ENCODE measurements at places on chromosomes 2 and 18. TPM values are rescaled to one million over a fixed set of nuclear protein-coding genes. Genes with fewer than 3 reads are reported as not detected.

- H3K4me3 ChIP-seq: no peak overlapping the region
- peaks cover 11% of the 10 kb centered on the region for H3K4me1 ChIP-seq
- DNase-seq: no peak
- no peaks in the 10 kb centered on the region for H3K27me3 ChIP-seq
Measured at GRCh38 chr2:8363161-8363560, 318.7 kb upstream of the ID2 start.

DNA sequence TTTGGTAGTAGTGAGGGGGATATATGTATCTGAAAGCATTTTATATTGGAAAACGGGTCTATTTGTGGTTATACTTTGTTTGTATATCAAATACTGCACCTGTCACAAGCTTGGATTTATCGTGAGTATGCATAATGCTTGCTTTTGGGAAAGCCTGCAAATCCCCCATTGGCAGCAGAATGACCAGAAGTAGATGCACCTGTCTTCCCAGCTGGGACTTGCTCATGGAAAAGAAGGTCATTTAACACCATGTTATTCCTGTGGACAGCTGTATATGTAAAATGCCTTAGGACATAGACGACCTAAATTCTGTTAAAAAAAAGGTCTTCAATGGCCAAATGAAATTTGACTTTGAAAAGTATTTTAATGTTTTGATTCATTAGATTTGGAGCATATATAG, 599.4 kb downstream of the XIRP2 start:
- no peaks in the 10 kb centered on the region for H3K27me3 ChIP-seq
- no peaks in the 10 kb centered on the region for H3K4me1 ChIP-seq
- no peak overlapping the region for H3K4me3 ChIP-seq
- no peaks in the 10 kb centered on the region for H3K36me3 ChIP-seq
- H3K27ac ChIP-seq: no peak overlapping the region

- H3K27me3 ChIP-seq: no peaks in the 10 kb centered on the region
- no peak overlapping the region for H3K27ac ChIP-seq
- no peak overlapping the region for H3K4me3 ChIP-seq
- H3K36me3 ChIP-seq: no peaks in the 10 kb centered on the region
- DNase-seq: no peak
Measured at GRCh38 chr2:122531290-122532071, 776.0 kb downstream of the TSN start.

GRCh38 chr2:11716689-11717321, 29.6 kb upstream of the LPIN1 start:
- no peak overlapping the region for H3K4me3 ChIP-seq
- peaks cover 4% of the 10 kb centered on the region for H3K36me3 ChIP-seq
- H3K27ac ChIP-seq: no peak overlapping the region
- DNase-seq: no peak
- peaks cover 45% of the 10 kb centered on the region for H3K27me3 ChIP-seq
- H3K4me1 ChIP-seq: peaks cover 18% of the 10 kb centered on the region

- H3K36me3 ChIP-seq: no peaks in the 10 kb centered on the region
- H3K4me3 ChIP-seq: no peak overlapping the region
- H3K4me1 ChIP-seq: no peaks in the 10 kb centered on the region
- no peak overlapping the region for H3K27ac ChIP-seq
- DNase-seq: no peak
Measured at GRCh38 chr2:239024226-239024625, 176.3 kb downstream of the TWIST2 start.

- no peaks in the 10 kb centered on the region for H3K27me3 ChIP-seq
- H3K4me1 ChIP-seq: no peaks in the 10 kb centered on the region
- no peak for DNase-seq
- H3K27ac ChIP-seq: no peak overlapping the region
- H3K4me3 ChIP-seq: no peak overlapping the region
- H3K36me3 ChIP-seq: peaks cover 10% of the 10 kb centered on the region
Measured at GRCh38 chr2:74374509-74375205, 5.5 kb downstream of the DCTN1 start.

DNA sequence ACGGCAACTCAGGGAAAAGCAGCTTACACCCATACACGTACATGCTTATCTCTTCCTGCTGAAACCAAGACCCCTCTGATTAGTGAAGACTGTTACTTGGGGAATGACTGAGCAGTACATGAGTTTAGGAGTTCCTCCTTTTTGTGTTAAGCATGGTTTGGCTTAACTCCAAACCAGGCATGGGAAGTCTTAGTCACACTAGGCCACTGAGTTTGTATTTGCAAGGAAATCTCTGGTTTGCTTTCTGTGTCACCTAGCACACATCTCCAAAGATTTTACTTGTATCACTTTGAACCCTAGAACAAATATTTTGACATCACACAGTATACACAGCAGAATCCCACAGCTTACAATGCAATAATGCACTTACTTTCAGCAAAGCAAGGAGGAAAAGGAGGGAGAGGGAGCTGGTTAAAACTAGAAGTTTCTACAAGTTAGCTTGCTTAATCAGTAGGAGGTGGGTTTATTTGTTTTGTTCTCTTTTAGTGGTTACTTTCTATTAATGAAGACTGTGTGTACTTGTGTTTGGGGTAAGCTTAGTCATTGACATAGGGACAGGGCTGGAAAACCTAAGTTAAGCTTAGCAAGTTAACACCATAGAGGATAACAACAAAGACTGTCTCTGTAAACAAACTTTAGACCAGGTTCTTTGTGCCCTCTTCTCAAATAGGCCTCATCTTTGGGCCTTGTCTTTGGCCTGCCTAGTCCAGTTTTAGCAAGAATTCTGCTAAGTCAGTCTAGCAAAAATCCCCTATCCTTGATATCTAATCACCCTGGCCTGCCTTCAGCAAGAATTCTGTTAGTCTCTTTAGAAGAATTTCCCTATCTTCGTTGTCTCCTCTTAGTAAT, 219.4 kb downstream of the MREG start:
- H3K27me3 ChIP-seq: no peaks in the 10 kb centered on the region
- H3K36me3 ChIP-seq: peaks cover 4% of the 10 kb centered on the region
- peak overlapping the region; percentile 95 for H3K27ac ChIP-seq

GRCh38 chr2:204018717-204019116, 82.2 kb downstream of the ICOS start:
- H3K27me3 ChIP-seq: peaks cover 50% of the 10 kb centered on the region
- H3K4me3 ChIP-seq: no peak overlapping the region
- H3K27ac ChIP-seq: no peak overlapping the region
- peaks cover 7% of the 10 kb centered on the region for H3K4me1 ChIP-seq
- H3K36me3 ChIP-seq: no peaks in the 10 kb centered on the region

- H3K36me3 ChIP-seq: no peaks in the 10 kb centered on the region
- H3K27me3 ChIP-seq: no peaks in the 10 kb centered on the region
- DNase-seq: no peak
- no peak overlapping the region for H3K4me3 ChIP-seq
- H3K4me1 ChIP-seq: no peaks in the 10 kb centered on the region
Measured at GRCh38 chr2:167992278-167992677, 255.1 kb downstream of the STK39 start.

DNA sequence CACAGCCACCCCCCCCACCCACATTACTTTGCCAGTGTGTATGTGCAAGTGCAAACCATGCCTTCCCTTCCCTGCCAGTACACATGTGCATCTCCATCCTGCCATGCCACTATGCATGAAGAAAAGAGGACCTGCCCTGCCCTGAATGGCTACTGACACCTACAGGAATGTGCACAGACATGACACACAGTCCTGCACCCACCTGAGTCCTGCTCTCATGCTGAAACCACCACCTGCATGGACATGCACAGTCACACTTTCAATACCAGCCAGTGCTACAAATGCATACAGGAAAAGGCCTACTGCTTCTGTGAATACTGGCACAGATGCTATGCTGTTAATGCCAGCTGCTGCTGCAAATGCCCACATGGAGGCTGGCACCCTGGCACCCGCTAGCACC, 334.4 kb upstream of the DLGAP1 start:
- no peak for DNase-seq
- no peaks in the 10 kb centered on the region for H3K4me1 ChIP-seq
- no peaks in the 10 kb centered on the region for H3K27me3 ChIP-seq
- no peak overlapping the region for H3K4me3 ChIP-seq
- H3K36me3 ChIP-seq: no peaks in the 10 kb centered on the region
- no peak overlapping the region for H3K27ac ChIP-seq

GRCh38 chr2:29726976-29727375, 194.4 kb downstream of the ALK start:
- no peaks in the 10 kb centered on the region for H3K36me3 ChIP-seq
- DNase-seq: no peak
- H3K4me3 ChIP-seq: no peak overlapping the region

GRCh38 chr2:86703704-86704361, 16.3 kb upstream of the RMND5A start:
- peaks cover 18% of the 10 kb centered on the region for H3K36me3 ChIP-seq
- H3K4me3 ChIP-seq: peak overlapping the region; percentile 66
- DNase-seq: peak; percentile 77
- H3K27ac ChIP-seq: peak overlapping the region; percentile 92
- H3K4me1 ChIP-seq: peaks cover 41% of the 10 kb centered on the region

DNA sequence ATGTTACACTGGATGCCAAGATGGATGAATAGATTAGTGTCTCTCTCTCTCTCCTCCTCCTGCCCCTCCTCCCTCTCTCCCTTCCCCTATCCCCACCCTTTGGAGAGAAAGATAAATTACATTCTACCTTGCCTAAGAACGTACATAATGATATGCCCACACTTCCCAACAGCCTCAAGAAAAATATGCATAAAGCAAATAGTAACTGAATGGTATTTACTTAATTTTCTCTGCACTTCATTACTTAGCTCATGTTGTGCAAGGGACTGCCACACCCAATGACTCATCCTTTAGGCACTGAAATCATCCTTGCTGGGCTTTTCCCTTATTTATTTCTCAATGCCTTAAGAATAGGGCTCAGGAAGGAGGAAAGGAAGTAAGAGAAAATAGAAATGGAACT, 137.3 kb upstream of the PID1 start:
- peak overlapping the region; percentile 100 for H3K27ac ChIP-seq
- peaks cover 23% of the 10 kb centered on the region for H3K36me3 ChIP-seq
- H3K27me3 ChIP-seq: no peaks in the 10 kb centered on the region
- peaks cover 47% of the 10 kb centered on the region for H3K4me1 ChIP-seq
- DNase-seq: peak; percentile 74
- peak overlapping the region; percentile 11 for H3K4me3 ChIP-seq

DNA sequence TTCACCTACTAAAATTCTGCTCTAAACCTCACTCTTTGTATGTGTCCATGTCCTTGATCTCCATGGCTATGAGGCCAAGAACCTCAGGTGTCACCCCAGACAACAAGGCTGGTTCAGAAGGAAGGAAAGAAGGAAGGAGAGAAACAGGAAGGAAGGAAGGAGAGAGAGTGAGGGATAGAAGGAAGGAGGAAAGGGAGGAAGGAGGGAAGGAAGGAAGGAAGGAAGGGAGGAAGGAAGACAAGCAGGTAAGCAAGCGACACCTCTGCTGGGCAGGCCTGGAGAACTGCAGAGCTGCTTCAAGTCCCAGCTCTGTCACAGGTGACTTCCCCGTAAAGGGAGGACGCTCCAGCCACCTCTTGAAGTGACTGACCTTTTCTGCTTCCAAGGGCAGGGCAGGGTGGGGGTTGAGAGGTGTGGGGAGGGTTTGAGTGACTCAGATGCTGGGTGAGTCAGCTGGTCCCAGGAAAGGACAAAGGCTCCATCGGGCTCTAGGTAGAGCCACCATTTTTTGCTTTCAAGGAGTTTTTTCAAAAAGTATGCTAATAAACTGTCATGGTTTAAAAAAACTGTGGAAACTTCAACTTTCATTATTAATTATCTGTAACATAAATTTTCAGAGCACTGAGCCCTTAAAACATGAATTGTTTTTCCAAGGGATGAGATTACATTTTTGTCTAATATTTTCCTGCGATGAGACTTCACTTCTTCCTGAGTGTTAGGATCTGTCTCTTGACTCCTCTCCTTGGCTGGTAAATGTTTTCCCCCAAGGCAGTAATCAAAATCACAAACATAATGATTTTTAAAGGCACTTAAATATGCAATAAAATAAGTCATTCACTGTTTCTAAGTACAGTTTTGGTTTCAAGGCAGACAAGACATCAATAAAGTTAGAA, 90.1 kb upstream of the L3MBTL4 start:
- no peak for DNase-seq
- H3K4me1 ChIP-seq: no peaks in the 10 kb centered on the region
- peaks cover 66% of the 10 kb centered on the region for H3K27me3 ChIP-seq
- no peak overlapping the region for H3K4me3 ChIP-seq
- no peak overlapping the region for H3K27ac ChIP-seq
- no peaks in the 10 kb centered on the region for H3K36me3 ChIP-seq

DNA sequence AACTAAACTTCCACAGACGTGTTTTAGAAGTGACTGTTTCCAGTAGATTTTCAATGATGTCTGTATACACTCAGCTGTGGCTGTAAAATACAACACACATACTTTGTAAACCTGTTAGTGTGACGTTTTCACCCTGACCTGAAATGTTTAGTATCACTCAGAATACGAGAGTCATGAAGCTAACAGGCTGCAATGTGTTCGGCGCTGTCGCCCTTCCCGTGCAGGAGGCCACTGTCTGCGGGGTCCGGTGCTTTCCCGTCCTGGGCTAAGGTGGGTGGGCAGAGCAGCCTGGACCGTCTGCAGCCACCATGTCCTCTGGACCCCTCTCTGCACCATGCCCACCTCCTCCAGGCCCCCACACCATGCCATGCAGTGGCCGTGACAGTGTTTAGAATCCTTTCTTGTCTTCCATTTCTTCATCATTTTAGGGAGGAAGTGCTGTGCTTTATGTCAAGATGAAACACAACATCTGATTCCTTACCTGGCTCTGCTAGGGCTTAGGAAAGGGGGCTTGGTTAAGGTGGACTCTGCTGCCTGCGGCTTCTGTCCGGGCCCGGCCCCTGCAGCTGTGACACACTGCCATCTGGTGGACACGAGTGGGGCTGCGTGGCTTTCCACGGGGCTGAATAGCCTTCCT, 53.8 kb upstream of the RBM44 start:
- no peaks in the 10 kb centered on the region for H3K27me3 ChIP-seq
- DNase-seq: peak; percentile 84
- peak overlapping the region; percentile 64 for H3K27ac ChIP-seq
- peaks cover 82% of the 10 kb centered on the region for H3K36me3 ChIP-seq

GRCh38 chr2:197297772-197298318, 12.7 kb downstream of the ANKRD44 start:
- DNase-seq: no peak
- no peak overlapping the region for H3K27ac ChIP-seq
- no peak overlapping the region for H3K4me3 ChIP-seq
- no peaks in the 10 kb centered on the region for H3K27me3 ChIP-seq
- no peaks in the 10 kb centered on the region for H3K36me3 ChIP-seq

DNA sequence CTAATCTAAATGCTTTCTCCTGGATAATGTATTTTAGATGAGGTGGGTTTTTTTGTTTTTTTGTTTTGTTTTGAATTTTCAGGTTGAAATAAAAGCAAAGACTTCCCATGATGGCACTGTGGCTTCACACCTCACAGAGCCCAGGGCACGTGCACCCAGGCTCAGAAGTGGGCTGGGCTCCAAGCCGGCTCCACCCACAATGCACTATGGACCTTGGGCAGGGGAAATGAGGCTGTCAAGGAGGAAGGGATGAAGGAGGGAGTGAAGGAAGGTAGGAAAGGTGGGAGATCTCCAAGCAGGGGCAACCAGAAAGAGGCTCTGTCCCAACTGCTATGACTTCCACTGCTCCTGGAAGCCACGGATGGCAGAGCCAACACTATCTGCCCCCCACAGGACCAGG, 60.4 kb downstream of the BIN1 start:
- DNase-seq: no peak
- H3K4me3 ChIP-seq: no peak overlapping the region
- H3K36me3 ChIP-seq: peaks cover 6% of the 10 kb centered on the region
- no peak overlapping the region for H3K27ac ChIP-seq
- no peaks in the 10 kb centered on the region for H3K4me1 ChIP-seq
- no peaks in the 10 kb centered on the region for H3K27me3 ChIP-seq

IL1R2 gene
- 0.34 TPM for total RNA-seq

AQP12B gene
- not detected for total RNA-seq

NTSR2 gene
- not detected for total RNA-seq

LIPG gene
- total RNA-seq: 44.0 TPM

CNGA3 gene
- total RNA-seq: not detected

STK39 gene
- total RNA-seq: 110 TPM

ATP8B1 gene
- 66.2 TPM for total RNA-seq

VAPA gene
- 227 TPM for total RNA-seq

DLX1 gene
- total RNA-seq: not detected

LHCGR gene
- not detected for total RNA-seq

IL36A gene
- total RNA-seq: not detected
